Keratinocyte (primary cell): ENCODE measurements at places on chromosomes 3 and 15.

- no peak for DNase-seq
Measured at GRCh38 chr3:124431331-124431994, 298.8 kb upstream of the UMPS start.

DNA sequence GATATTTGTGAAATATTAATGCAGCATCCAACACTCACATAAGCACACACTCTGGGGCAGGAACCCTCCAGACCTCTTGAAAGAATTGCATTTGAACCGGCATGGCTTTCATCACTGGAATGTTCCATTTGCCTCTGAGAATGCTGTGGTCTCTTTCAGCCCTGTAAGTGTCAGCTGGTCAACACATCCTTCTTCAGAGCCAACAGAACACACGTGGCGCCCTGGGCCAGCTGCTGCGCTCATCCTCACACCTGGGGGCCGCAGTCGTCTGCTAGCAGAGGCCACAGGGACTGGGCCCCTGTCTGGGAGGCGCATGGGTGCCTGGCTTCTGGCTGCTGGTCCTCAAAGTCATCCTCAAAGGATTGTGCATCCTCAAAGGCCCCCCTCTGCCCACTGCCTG is 71.4 kb upstream of the HERC1 start:
- no peak for DNase-seq

- DNase-seq = no peak
Measured at GRCh38 chr3:102979682-102980354, 545.0 kb downstream of the ZPLD1 start.

DNA sequence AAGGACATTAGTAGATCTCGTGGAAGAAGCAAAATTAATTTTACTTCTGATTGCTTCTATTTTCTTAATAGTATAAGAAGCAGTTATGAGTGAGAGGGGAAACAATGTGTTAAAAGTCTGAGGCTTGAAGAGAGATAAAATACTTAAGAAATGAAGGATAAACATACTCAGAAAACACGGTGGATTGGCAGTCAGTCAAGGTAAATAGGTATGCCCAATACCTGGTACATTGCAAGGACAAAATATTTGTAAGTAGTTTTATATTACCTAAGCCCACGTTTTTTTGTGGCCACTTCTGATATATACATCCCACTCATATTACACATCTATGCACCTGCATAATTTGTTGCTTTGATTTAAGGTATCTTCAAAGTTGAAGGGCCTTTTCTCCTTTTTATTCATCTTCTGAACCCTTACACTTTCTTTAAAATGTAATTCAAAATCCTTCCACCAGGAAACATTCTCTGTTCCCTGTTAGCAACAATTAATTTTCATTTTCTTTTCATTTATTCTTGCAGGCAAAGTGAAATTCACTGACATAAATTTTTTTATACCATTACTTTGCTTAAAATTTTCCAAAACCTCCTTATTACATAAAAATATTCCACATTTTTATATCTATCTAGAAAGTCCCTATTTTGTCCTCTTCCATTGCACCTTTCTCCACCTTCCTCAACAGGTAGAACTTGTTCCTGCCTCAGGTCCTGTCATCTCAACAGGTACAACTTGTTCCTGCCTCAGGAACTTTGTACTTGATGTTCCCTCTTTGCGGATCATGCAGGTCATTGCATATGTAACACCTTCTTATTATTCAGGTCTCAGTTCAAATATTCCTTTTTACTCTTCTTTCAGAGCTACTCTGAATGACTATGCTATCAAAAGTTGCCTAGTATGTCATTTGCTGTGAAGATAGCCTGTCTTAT is 755.7 kb upstream of the ALCAM start:
- DNase-seq = no peak

DNA sequence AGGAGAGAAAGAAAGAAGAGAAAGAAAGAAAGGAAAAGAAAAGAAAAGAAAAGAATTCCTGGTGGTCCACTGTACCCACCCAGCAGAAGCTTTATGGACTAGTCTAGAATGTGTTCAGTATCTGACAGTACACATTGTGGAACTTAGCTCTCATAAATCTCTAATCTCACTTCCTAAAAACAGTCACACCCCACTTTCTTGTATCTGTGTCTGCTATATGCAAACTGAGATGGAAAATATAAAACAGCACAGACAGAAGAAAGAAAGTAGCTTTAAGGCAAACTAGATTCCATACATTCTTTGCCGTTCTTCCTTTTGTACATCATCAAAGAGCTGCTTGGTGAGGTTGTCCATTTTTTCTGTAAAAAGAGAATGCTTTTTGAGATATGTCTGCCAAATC is 41.1 kb upstream of the GNB5 start:
- no peak for DNase-seq
